A549 treated with ZK216348 at 1 μM for 4 hours (cell line): ENCODE measurements at places on chromosomes 7 and 10. TPM values are rescaled to one million over a fixed set of nuclear protein-coding genes. Genes with fewer than 3 reads are reported as not detected.

Gene SKIDA1
- 1.1 to 1.6 TPM (median 1.3 TPM) in 5 replicates for total RNA-seq

Gene SH2D4B
- 0.04 TPM in 1 of 5 replicates, not detected in the others for total RNA-seq

Gene NPC1L1
- total RNA-seq, result 0.06 to 0.14 TPM (median 0.08 TPM) in 5 replicates

Gene SCD
- total RNA-seq, result 134 to 202 TPM (median 182 TPM) in 5 replicates

Gene HTR7
- 0.12 to 0.28 TPM (median 0.17 TPM) in 5 replicates for total RNA-seq

Gene AKR1C2
- total RNA-seq, result 3,382 to 4,029 TPM (median 3,494 TPM) in 5 replicates

Gene FAM25A
- not detected in 5 replicates for total RNA-seq
